ENCODE measurements at places on chromosomes 7 and 10. TPM values are rescaled to one million over a fixed set of nuclear protein-coding genes. Genes with fewer than 3 reads are reported as not detected.

DNA sequence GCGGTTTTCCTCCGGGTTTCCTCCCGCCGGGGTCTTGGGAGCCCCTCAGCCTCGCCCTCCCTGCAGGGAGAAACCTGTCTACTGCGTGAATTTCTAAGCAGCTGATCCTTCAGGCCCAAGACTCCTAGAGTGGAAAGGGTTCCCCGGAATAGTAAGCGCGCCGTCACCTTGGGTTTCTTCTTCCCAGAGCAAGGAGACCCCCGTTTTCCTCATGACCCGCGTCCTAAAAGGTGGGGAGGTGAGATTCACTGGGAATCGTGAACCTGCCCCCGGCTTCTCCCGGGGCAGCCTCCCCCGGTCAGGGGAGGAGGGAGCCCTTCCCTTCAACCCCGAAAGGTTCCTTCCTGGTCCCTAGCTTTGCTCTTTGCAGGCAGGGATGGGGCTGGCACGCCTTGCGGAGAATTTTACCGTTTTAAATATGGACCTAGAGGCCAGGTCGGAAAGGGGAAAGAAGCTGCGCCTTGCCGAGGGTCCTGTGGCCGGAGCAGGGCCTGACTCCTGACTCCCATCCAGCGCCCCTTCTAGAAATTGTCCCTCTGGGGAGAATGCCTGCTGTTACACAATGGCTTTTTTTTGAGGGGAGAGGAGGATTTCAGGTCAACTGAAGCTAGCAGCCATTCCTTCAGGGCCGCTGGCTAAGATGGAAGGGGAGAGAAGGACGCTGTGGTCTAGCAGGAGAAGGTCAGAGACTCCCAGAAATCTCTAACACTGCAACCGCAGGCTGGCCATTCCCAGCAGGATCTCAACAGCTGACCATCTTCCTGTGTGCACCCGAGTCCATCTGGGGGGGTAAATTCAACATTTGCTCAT lies 11.6 kb upstream of the MNX1 start:
- DNase-seq = no peak

DNA sequence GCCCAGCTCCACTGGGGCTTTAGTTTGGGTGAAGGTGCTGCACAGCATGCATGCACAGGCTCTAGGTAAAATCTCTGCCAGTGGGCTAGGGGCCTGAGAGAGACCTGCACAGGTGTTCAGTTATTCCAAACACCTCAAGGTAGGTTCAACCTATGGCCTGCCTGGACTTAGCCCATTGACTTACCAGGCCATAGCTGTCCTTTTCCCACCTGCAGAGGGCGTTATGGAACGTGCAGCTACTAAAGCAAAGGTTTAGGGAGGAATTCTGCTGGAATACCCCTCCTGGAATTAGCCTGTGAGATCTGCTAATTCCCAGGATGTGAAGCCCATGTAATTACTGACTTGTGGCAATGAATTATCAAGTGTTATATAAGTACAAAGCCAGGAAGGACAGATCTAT lies 3.6 kb downstream of the VWC2 start:
- no peak for DNase-seq

- DNase-seq = no peak
Measured at GRCh38 chr7:18420748-18421147, 74.8 kb upstream of the HDAC9 start.

DNA sequence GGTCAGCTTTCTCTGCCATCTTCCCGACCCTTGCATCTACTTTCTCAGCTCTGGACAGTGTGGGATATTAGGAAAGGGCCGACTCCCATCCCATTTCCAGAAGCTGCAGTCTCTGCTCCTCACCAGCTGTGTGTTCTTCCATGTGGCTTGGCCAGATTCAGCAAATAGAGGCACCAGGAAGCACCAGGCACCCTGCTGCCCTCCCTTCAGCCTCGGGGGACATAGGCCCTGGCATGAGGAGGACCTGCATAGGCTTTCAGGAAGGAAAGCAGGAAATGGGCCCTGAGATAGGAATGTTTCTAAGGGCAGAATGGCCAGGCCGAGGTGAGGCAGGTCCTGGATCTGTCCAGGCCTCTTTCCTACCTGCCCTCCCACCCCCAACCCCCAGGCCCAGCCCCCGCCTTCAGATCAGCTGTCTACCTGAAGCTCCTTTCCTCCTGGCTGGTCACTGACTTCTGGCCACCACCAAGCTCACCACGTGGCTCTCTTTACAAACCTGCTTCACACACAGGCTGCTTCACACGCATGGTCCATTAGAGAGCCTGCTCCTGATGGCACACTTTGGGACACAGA lies 27.5 kb upstream of the PURB start:
- DNase-seq = no peak

DNA sequence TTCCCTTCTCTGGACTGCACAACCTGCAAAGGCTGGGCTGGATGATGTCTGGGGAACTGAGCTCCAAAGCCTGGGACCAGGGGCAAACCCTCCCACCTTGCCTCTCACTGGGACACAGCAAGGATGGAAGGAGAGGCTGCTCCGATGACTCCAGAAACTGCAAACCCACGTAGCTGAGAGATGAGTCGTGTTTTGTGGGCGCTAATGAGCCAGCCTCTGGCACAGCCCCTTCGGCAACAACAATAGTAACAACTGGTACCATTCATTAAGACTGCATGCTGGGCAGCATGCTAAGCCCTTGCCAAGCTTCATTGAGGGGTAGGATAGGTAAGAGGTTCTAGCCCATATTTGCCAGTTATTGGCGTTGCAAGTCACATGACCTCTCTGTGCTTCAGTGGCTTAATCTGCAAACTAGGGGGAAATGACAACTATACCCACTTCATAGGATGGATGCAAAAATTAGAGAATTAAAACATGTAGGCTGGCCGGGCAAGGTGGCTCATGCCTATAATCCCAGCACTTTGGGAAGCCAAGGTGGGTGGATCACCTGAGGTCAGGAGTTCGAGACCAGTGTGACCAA lies 145.9 kb downstream of the SH3PXD2A start:
- DNase-seq = no peak

DNA sequence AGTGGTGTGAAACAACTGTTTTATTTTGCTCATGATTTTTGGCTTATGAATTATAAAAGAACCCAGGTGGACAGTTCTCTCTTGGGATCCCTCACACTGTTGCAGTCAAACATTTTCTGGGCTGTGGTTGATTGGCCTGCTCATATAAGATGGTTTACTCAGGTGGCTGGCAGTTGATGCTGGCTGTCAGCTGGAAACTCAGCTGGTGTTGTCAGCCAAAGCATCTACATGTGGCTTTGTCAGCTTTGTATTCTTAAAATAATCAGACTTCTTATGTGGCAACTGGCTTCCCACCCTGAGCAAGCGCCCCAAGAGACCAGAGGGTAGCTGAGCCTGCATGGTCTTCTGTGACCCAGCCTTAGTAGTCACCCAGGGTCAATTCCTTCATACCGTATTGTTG lies 534.7 kb downstream of the NRG3 start:
- no peak for DNase-seq

The ABCC2 gene
- total RNA-seq = 1.5 TPM

The TMEM270 gene
- total RNA-seq = not detected

The C7orf57 gene
- 0.57 TPM for total RNA-seq

The TMEM229A gene
- not detected for total RNA-seq

The KAZALD1 gene
- total RNA-seq = 1.1 TPM

The SPDYE18 gene
- total RNA-seq = not detected

The MOGAT3 gene
- total RNA-seq = not detected
